ENCODE measurements at places on chromosomes 12 and 14.

GRCh38 chr12:120094485-120094884 lies 22.1 kb downstream of the RAB35 start:
- DNase-seq: no peak

DNA sequence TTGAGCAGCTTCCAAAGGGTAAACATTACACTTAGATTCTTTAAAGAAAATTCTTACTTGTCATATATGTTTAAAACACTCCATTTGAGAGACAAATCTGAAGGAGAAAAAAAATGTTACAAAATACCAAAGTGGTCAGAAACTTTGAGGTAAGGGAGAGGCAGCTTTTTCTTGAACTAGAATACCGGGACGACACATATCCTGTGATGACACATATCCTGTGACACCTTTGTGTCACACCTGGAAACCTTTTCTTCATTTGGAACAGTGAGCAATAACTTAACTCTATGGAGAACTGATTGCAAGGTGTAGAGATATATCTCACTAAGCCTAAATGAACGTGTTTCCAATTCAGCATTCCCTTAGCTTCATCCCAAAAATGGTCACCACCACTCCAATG lies 4.6 kb upstream of the GRIN2B start:
- DNase-seq: no peak

DNA sequence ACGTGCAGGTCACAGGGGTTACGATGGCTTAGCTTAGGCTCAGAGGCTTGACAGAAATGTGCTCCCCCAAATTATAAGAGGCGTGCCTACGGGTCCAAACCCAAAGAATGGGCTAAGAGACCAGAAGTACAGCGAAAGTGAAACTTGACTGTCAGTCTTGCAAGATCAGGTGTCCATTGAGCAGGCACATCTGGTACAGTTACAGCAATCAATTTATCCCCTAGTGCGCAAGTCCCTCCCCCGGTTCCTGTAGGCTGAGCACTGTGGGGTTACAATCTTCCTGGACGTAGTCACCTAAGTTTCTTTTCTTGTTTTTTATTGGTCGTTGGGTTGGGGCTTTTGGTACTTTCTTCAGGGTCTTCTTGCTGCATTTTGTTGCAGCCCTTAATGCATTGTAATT lies 134.2 kb downstream of the UNC79 start:
- no peak for DNase-seq

- no peak for DNase-seq
Observed at GRCh38 chr14:87008965-87009364, 984.0 kb downstream of the GALC start.

DNA sequence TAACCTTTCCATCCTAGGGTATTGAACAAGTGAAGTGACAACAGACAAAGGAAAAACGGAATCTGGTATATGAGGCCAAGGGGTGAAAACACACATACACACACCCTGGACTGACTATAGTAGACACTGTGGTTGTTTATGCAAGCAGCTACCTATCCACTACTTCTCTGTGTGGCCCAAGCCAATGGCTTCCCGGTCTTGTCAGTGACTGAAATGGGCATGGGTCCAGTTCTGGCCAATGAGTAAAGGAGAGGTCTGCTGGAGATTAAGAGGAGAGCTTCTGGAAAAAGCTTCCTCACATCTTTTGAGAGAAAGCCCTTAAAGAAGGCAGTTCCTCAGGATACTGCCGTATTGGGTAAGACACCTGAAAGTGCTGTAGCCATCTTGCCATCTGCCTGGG lies 19.3 kb downstream of the MBIP start:
- no peak for DNase-seq

- DNase-seq: no peak
Observed at GRCh38 chr12:21183721-21184275, 52.8 kb downstream of the SLCO1B1 start.

- no peak for DNase-seq
Observed at GRCh38 chr14:66650491-66650911, 142.6 kb downstream of the GPHN start.

DNA sequence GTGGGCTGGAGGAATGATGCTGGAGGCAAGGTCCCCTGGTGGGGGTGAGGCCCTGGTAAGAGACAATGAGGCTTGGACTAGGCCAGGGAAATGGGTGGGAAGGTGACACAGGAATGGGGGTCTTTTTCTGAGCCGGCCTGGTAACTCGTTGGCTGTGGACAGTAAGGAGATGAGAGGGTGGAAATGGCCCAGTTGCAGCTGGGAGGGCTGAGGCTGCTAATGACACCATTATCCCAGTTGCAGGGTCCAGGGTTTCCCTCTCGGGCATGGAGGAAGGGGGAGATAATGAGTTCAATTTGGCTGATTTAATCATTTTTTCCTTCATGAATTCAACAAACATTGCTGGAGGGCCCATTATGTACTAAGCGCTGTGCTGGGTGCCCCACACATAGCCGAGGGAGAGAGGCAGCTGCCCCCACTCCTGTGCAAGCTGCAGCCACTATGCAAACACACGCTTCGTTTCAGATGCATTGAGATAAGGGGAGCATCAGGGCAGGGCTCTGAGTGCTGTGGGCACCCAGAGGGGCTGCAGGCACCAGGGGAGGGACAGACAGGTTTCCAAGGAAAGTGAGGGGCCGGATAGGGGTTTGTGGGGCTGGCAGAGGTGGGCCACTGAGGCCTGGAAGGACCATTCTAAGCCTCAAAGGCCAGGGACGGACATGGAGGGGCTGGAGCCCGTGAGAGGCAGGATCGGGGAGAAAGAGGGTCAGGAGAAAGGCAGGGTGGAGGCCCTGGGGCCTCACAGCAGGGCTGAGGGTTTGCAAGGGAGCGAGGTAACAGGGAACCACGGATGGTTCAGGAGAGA lies 43.2 kb upstream of the MEG3 start:
- peak; percentile 84 for DNase-seq

DNA sequence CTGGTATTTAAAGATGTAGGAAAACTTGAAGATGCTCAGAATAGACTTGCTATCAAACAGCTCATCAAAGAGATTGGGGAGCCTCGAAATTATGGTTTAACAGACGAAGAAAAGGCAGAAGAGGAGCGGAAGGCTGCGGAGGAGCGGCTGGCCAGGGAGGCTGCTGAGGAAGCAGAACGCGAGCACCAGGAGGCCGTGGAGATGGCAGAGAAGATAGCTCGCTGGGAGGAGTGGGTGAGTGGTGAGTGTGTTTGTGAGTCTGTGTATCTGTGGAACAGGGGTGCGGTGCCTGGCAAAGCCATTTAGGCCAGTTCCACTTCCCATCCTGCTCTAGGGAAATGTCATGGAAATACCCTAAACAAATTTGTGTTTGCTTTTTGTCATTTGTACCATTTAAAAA lies 19.2 kb upstream of the PAPOLA start:
- DNase-seq: no peak

DNA sequence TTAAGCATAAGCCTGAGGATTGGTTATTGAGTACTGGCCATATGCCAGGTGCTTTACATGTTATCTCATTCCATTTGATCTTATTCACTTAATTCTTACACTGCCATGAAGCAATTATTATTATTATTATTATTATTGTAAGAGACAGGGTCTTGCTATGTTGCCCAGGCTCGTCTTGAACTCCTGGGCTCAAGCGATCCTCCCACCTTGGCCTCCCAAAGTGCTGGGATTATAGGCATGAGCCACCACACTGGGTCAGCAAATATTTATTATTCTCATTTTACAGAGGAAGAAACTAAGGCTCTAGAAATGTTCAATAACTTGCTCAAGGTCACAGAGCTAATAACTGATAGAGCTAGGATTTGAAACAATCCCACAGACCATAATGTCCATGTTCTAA lies 14.8 kb downstream of the LIMA1 start:
- no peak for DNase-seq

GRCh38 chr12:22268973-22269372 lies 65.5 kb downstream of the ST8SIA1 start:
- DNase-seq: no peak

- no peak for DNase-seq
Observed at GRCh38 chr14:55349565-55349964, 62.1 kb downstream of the ATG14 start.

DNA sequence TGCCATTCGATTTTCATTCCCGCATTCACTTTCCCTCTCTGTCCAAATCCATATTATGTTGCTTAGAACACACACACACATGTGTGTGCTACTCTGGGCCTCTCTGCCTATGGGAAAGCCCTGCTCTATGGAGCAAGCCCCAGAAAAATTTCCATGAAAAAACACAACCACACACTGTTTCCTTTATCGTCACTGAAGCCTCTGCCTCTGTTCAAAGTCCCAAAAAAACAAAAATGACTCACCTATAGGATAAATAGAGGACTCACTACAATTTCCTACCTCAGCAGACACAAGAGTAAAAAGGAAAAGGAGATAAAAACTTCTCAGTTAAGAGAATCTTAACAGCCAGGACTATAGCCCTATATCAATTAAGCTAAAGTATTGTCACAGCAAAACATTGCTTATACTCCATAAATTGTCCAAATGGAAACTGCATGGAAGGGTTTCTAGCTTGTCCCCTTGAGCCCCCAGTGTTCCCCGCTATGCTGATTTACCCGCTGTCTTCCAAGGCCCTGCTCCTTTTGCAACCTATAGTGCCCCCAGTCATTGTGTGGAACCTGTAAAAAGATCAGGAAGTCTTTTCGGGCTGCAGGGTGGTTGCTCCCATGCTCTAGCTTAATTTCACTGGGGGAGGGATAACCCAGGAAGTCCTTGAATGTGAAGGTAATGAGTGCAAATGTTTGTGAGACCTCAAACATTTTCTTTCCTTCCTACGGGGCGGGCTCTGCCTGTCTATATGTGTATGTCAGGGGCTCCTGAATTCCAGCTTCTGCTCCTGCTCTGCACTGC lies 11.1 kb upstream of the PIP4K2C start:
- DNase-seq: no peak

GRCh38 chr14:75123991-75124390 lies 2.9 kb downstream of the NEK9 start:
- DNase-seq: no peak

GRCh38 chr14:54809767-54810166 lies 92.9 kb downstream of the GCH1 start:
- no peak for DNase-seq

All from NCI-H1417 (cell line).